ENCODE measurements at places on chromosomes 5 and 9.

- DNase-seq: no peak
Observed at GRCh38 chr5:153212471-153212870, 278.0 kb upstream of the GRIA1 start.

DNA sequence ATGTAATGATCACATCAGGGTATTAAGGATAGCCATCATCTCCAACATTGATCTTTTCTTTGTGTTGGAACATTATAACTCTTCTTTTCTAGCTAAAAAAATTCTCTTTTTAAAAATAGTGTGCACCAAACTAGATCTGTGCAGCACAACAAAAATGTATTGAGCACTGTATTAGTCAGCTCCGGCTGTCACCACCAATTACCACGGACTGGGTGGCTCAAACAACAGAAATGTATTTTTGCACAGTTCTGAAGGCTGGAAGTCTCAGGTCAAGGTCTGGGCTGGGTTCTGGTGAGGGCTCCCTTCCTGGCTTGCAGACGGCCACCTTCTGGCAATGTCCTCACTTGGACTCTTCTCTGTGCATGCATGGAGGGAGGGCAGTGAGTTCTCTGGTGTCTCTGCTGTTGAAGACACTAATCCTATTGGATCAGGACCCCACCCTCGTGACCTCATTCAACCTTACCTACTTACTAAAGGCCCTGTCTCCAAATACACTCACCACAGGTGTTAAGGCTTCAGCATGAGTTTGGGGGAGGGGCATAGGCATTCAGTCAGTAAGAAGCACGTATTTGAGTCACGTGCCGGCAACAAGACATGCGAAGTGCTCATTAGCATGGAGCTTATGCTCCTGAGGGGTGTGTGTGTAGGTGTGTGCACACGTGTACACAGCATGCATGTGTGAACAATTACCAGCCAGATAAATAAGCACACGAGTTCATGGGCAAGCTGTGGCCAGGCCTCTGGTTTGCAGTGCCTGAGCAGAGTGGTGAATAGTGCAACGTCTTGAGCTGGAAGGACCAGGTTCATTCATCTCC is 89.4 kb upstream of the SH3PXD2B start:
- DNase-seq: no peak

GRCh38 chr9:114256827-114257328 is 66.0 kb upstream of the ORM1 start:
- DNase-seq: no peak

GRCh38 chr5:21164425-21164824 is 1176.4 kb upstream of the CDH18 start:
- no peak for DNase-seq

DNA sequence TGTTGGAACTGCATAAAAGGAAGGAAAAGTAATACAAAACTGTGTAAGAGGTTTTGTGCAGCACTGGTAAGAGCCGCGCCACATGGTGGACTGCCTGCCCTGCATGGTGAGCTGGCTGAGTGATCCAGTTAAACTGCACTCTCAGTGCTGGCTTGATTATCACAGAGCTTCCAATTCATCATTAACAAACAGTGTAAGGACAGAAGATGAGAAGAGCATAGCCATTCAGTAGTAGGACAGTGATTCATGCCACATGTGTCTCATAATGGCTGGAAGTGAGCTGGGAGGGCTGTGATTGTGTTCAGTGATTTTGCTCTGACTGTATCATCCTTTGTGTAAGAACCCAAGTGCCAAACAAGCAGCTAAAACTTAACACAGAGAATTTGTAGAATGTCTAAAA is 14.1 kb downstream of the ASPN start:
- no peak for DNase-seq

GRCh38 chr9:70979966-70980365 is 141.5 kb downstream of the TRPM3 start:
- DNase-seq: no peak

DNA sequence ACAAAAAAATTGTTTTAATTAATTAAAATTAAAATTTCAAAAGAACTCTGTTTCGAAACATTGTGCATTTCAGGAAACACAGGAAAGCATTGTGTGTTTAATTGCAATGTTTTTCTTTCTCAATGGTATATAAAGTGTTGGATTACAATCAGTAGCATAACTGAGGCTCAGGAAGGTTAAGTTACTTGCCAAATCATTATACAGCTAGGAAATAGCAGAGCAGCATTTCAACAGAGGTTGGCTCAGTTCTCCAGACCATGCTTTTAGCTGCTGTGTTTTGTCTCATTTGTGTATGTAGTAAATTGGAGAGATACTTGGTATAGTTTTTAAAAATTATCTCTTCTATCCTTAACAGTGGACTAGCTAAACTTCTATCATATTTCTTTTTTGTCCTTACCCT is 30.0 kb upstream of the CAMLG start:
- DNase-seq: no peak

- no peak for DNase-seq
Observed at GRCh38 chr9:135707252-135708138, 5.5 kb downstream of the KCNT1 start.

DNA sequence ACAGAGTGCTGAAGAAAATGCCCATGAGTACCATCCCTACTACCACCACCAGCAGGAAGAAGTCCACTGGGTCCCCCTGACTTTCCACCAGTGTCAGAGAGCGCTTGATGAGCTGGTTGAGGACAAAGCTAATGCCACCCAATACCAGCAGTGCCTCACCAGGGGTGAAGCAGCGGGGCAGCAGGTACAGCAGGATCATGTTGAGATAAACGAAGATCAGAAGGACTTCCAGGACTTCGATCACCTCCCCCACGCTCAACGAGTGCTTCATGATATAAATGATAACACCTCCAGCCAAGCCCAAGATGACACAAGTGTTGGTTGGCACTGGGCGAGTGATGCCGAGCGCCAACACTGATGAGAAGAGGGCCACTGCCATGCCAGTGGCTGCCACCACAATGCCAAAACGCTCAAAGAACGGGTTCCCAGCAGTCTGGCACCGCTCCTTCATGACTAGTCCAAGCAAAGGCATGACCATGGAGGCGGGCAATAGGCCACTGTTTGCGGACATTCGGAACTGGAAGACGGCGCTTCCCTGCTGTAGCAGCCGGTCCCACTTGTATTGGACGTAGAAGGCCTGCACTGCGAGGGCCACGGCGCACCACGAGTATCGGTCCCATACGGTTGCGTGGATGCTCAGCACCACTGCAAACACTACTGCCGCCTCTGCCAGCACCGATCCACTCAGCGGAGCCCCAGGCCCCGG is 679 bp downstream of the DOLK start:
- no peak for DNase-seq

DNA sequence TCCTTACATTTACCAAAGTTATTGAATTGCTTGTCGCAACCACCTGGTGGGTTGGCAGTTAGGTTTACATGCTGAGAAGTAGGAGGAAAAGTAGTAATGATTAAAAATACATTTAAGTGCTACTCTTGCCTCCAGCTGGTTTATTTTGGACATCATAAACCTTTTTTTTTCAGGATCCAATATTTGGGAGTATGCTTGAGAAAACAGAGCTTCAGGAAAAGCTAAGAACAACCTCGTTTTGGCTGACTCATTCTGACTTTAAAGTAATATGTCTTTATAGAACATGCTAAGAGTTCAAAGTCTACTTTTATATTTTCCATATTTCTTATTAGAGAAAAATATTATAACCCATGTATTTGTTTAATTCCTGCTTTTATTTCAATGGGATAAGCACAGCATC is 41.7 kb upstream of the BNC2 start:
- DNase-seq: no peak

DNA sequence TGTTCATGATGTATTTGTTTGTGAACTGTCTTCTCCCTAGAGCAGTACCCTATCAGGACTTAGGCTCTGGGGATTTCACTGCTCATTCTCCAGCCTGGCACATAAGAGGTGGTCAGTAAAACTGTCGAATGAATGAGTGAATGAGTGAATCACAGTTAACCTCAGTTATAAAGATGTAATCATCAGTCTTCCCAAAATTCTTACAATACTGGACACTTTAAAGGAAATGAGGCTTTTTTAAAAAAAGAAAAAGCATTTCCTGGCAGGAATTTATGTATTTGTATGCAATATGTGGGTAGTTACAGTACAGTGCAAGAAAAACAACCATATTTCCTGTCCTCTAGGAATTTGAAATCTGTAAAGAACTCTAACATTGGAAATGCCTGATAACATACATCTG is 59.6 kb downstream of the RAI14 start:
- DNase-seq: no peak

GRCh38 chr5:103561685-103562452 is 720 bp downstream of the NUDT12 start:
- DNase-seq: peak; percentile 0

GRCh38 chr5:138372225-138372624 is 19.7 kb downstream of the KDM3B start:
- DNase-seq: no peak

DNA sequence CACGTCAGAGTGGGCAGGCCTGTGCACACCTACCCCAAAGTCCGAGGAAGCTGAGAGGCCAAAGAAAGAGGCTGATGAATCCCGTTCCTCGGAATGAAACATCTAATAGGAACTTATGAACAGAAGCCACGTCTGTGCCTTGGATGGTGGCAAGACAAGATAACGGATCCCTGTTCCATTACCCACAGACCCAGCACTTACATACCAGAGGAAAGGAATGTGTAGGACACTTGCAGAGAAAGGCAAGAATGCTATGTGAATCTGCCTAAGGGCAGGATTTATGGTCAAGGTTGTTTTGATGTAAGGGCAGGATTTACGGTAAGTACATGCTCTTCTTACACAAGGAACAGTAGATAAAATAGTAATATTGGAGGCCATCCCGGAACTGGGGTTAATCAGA is 93.2 kb downstream of the WDR41 start:
- peak; percentile 59 for DNase-seq

- DNase-seq: no peak
Observed at GRCh38 chr5:39025456-39025855, 48.7 kb downstream of the RICTOR start.

DNA sequence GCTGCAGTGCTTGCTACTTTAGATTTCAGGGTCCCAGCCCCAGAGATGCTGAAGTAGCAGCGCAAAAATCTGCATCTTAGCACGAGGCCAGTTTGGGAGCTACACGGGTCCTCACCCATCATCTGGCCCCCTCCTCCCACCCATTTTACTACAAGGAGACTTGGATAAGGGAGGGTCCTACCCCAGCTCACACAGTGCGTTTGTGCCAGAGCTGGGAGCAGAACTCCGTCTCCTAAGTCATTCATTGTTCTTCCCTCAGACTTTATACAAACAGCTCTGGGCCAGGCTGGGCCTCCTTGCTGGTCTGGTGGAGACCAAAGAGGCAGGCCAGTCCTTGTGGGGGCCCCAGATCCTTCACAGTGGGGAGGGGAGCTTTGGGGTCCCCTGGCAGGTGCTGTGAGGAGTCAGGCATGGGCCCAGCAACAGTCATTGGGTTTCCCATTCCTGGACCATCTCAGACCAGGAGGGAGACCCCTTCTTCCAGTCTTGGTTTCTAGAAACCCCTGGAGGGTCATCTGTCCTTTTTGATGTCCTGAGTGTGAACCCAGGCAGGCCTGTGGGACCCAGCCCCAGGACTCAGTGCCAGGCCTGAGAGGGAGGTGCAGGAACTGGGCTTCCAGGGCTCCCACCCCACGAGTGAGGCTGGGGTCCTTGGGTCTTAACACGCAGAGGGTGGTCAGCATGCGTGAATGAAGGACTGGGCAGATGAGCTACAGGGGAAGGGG is 2.3 kb upstream of the IL17B start:
- DNase-seq: no peak

- DNase-seq: no peak
Observed at GRCh38 chr9:23502004-23502403, 324.0 kb downstream of the ELAVL2 start.

DNA sequence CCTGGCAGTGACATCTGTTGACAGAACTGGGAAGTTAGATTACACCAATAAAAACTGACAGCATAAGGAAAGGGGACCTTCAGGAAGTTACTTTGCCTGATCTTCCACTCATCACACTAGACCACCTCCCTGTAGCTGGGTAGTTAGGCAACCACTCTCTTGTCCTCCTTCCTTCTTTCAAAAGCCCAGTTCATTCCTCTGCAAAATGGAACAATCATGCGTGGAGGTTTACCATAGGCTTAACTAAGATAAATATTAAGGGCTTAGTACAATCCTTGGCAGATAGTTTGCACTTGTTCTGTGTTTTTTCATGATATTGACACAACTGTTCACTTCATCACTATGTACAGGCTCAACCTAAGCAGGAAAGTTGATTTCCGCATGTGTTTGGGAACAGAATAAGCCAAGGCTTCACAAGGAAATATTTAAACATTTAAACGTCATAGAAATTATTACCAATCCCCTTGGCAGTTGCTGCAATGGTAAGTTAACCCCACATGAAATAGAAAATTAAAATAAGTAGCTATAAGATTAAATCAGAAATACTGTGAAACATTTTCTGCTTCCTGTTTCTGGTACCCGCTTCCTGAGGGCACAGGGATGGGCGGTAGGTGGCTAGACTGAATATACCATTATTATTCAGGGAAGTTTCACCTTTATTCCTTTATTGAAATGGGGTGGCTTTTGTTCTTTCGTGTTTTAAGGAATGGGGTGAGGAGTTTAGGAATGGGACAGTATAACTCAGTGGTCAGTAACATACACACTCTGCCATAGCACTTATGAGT is 9.9 kb upstream of the PTGER4 start:
- no peak for DNase-seq

DNA sequence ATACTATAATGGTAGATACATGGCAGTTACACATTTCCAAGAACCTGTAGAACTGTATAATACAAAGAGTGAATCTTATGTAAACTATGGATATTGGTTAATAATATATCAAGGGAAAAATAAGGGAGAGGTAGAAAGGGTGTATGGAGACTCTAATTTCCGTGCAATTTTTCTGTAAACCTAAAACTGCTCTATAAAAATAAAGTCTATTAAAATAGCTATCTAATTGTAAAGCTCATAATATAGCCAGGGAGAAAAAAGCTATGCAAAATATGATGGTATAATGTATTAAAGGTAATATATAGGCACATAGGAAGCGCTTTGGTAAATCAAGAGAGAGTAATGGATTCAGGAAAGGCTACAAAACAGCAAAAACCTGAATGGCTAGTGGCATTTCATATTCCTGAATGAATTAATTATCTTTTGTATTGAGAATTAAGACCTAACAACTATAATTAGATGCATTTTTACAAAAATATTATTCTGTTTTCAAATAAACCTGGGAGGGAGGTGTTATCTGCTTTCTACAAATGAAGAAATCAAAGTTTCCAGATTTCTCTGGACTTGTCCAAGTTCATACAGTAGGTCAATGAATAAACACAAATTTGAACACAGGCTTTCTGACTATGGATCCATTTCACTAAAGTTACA is 22.8 kb downstream of the ANXA1 start:
- no peak for DNase-seq

- peak; percentile 10 for DNase-seq
Observed at GRCh38 chr5:168931638-168932345, 352.6 kb upstream of the PANK3 start.

GRCh38 chr9:122403381-122404000 is 32.7 kb downstream of the PTGS1 start:
- no peak for DNase-seq

DNA sequence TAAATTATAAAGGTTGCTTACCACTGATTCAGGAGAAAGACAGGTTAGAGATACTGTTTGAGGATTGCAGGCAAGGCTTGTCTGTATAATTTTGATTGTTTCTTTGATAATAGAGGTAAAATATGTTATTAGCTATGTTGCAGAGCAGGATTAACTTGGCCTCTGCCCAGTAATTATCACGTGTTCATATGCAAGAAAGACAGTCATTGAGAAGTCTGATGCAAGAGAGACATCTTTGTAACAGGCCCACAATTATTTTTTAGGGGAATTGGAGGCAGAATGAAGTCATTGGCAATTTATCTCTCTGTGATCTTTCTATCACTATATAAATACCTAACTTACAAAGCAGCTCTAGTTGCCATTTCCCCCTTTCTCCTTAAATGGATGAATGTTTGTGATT is 46.0 kb downstream of the SLC44A1 start:
- DNase-seq: no peak

All from HTR-8/SVneo (cell line).